ENCODE measurements at places on chromosomes 2 and 18. TPM values are rescaled to one million over a fixed set of nuclear protein-coding genes. Genes with fewer than 3 reads are reported as not detected.

The IL1B gene
- not detected for total RNA-seq

The KCNG2 gene
- total RNA-seq, result not detected

DNA sequence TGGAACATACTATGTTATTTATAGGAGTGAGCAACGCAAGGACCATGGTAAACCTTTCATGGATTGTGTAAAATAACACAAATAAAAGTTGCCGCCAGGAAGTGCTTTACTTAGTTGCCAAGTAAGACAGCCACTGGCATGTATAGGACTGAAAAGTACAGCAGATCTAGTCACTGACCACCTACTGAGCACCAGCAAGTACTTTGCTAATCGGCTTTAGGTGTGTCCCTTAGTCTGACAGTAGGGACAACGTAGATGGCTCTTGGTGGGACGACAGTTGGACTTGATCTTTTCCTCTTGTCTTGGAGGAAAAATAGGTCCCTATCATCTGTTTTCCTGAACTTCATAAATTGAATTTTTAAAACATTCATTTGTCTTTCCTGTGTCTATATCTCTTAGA lies 13.6 kb upstream of the CXXC1 start:
- DNase-seq, result no peak

The COL4A4 gene
- total RNA-seq, result 9.5 TPM

GRCh38 chr2:131431336-131431735 lies 44.6 kb upstream of the TUBA3D start:
- no peak for DNase-seq

DNA sequence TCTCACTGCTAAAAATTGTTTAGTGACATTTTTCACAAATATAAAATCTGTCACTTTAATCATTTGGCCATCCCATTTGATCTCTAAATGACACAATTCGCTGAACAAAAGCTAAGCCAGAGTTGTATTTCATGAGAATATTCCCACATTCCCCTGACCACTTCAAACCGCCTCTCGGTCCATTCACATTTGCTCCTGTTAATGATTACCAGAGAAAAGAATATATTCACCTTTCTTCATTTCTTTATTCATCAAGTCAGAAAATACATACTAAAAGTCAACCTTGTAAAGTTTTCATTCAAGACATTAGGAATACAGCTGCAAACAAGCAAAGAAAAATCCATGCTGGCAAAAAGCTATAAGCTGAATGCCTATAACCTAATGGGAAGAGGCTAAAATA lies 225.5 kb downstream of the DOK6 start:
- DNase-seq, result no peak

- no peak for DNase-seq
These were observed 119.7 kb upstream of the NRXN1 start for GRCh38 chr2:51151490-51152140.

- DNase-seq, result no peak
These were observed 62.8 kb upstream of the OTOS start for GRCh38 chr2:240203031-240203787.

DNA sequence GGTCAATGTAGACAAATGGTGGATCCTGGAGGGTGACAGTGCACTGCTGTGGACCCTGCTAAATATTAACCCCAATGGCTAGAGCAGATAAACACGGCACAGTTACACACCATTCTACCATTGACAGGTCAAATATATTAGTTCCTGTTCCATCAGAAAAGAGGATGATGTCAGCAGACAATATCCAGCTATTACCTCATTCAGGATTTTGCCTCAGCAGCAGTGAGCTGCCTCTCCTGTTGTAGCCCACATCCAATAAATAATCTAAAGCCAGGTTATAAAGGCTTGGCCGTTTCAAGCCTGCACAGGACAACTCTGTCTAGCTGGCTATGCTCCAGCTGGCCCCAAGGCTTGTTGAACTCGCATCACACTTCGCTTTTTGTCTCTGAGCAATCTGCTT lies 31.6 kb upstream of the NETO1 start:
- DNase-seq, result no peak

The GPR35 gene
- total RNA-seq, result 21.3 TPM

DNA sequence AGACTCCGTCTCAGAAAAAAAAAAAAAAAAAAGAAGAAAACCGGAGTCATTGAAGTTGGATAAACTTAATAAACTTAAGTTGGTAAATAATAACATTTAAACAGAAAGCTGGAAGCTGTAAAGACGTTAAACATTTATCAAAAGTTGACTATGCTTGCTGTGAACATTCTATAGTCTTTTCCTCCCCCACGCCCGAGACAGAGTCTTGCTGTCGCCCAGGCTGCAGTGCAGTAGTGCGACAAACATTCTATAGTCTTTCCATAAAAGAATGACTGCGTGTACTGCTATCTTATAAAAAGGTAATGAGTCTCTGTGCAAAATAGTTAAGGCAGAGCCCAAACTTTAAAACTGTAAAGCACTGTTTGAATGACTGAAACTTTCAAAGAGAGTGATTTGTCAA lies 45.2 kb downstream of the PPP4R1 start:
- DNase-seq, result no peak

The KCNF1 gene
- 0.29 TPM for total RNA-seq

- peak; percentile 77 for DNase-seq
These were observed 530.3 kb upstream of the FSIP2 start for GRCh38 chr2:185208261-185208660.

DNA sequence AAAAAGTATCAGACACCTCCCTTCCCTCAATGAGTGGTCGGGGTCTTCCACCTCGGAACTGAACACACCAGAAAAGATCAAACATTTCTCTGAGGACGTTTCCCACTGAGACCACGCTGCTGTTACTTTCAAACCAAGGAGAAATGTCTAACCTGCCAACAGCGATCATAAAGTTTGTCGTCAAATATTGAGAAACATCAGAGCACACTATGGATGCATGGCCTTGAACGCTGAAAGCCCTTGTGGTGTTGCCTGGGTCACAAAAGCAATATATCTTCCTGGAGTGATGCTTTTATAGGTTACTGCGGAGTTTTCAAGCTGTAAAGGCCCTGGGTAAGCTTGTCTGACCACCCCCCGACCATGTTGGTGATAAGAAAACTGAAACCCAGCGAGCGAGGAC lies 70.2 kb upstream of the ID2 start:
- DNase-seq, result peak; percentile 48

The ELOA2 gene
- not detected for total RNA-seq

DNA sequence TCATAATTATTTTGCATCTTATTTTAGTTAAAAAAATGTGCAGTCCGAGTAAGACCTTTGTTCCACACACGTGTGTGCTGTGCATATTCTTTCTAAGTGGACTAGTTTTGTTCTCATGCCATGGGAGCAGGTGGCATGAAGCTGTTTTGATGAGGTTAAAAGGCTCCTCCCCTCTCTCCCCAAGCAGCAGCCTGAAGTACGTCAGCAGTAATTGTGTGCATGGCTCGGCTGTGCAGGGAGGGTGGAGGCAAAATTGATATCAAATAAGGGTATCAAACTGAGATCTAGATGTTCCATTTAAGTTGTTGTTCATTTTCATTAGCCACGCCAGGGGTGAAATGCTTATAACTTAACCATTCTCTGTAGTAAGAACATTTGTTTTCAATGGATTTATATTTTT lies at the start of gene NYAP2:
NYAP2 (plus strand) TSS at position 207 of the 400 bp plus-strand sequence. CDS start 9,171 bp downstream, outside the sequence.
- DNase-seq, result no peak

GRCh38 chr2:191555092-191555742 lies 122.7 kb upstream of the NABP1 start:
- DNase-seq, result peak; percentile 86

The GALM gene
- 48.5 TPM for total RNA-seq

The POTEC gene
- total RNA-seq, result not detected

- no peak for DNase-seq
These were observed 1441.7 kb upstream of the CELF4 start for GRCh38 chr18:39007031-39007902.

The CROCC2 gene
- not detected for total RNA-seq

The DUSP19 gene
- 3.6 TPM for total RNA-seq

DNA sequence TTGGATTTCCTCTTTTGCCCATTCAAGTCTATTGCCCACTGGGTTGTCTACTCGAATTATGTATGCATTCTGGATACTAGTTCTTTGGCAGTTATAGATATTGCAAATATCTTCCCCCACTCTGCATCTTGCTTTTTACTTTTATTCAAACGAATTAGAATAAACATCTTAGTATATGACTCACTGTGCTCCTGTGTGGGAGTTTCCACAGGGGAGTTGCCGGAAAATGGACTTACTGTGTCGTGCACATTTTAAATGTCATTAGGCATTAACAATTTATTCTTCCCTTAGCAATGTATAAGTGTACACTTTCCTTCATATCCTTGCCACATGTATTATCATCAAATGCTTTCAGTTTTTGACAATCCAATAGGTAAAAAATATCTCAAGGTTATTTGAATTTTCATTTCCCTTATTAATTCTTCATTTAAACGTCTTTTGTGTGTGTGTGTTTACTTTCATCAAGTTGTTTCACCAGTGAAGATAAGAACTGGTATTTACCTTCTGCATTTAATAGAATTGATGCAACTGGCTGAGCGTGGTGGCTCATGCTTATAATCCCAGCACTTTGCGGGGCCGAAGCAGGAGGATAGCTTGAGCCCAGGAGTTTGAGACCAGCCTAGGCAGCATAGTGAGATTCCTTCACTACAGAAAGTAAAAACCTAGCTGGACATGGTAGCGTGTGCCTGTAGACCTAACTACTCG lies 4.6 kb upstream of the UGT1A5 start:
- no peak for DNase-seq

- DNase-seq, result peak; percentile 92
These were observed at the start of gene EPAS1 for GRCh38 chr2:46296840-46297545. EPAS1 (plus strand) TSS chr2:46297407; CDS start chr2:46297912, 505 bp downstream.

- DNase-seq, result no peak
These were observed 33.9 kb upstream of the GLS start for GRCh38 chr2:190846746-190847145.

The IGFBP2 gene
- 6.6 TPM for total RNA-seq

- no peak for DNase-seq
These were observed 67.5 kb downstream of the MYL12B start for GRCh38 chr18:3329471-3329870.

- DNase-seq, result no peak
These were observed 30.2 kb downstream of the XDH start for GRCh38 chr2:31384351-31384750.

- peak; percentile 58 for DNase-seq
These were observed 86.7 kb downstream of the C18orf54 start for GRCh38 chr18:54444319-54444914.

DNA sequence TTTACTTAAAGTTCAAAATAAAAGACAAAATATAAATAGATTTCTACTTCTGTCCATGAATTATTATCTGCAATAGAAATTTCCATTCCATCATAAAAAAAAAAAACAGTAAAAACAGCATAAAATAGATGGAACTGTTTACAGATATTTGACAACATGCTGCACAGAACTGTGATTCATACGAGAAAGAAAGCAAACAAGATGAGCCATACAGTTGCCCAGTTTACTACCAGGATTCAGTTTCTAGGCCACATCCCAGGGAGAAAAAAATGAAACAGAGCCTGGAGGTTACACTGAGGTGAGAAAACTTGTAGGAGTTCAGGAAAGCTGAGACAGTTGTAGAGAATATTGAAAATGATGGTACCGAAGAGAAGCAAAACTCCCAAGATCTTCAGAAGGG lies 1426.9 kb upstream of the ACVR2A start:
- DNase-seq, result no peak

The ATF2 gene
- 47.1 TPM for total RNA-seq

The MEMO1 gene
- 79.0 TPM for total RNA-seq

The FEZ2 gene
- total RNA-seq, result 50.5 TPM

GRCh38 chr2:27723372-27724144 lies 48.0 kb upstream of the MRPL33 start:
- DNase-seq, result peak; percentile 81

DNA sequence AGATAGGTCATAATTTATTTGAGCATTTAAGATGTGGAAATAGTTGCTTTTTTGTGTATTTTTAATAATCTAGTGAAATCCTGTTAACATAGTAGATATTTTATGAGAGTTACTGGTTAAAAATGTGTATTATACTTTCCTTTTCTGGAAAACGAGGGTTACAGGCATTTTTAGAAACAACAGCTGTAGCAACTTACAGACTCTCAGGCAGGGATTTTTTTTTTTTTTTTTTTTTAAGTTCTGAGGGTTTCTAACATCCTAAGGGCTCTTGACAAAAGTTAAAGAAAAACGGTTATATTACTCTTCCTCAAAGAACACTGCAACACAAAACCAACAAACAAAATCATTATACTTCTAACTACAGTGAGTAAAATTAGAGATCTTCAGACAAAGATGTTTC lies 205.9 kb downstream of the ACKR3 start:
- DNase-seq, result no peak

GRCh38 chr2:9554921-9555296 lies 721 bp downstream of the ADAM17 start:
- DNase-seq, result peak; percentile 46

The COLEC11 gene
- not detected for total RNA-seq
